RCC 7860 (cell line): ENCODE measurements at places on chromosomes 11 and 22.

DNA sequence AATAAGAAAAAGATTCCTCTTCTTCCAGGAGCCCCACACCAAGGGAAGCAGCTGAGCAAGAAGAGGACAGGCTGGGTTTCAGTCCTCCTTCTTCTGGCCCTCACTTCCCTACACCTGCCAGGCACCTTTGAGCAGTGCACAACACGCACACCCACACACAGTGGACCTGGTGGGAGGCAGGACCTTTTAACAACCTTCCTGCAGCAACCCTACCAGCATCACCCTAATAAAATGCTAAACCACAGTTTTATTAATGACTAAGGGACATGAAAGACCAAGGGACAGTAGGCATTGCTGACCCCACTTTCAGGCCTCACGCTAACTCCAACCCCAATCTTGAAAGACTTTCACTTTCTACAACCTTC, 12.2 kb downstream of the ARAP1 start:
- no peak for DNase-seq

- DNase-seq, result no peak
Measured at GRCh38 chr11:67302571-67303131, 679 bp upstream of the SSH3 start.

GRCh38 chr22:32810555-32811133, 9.1 kb downstream of the TIMP3 start:
- DNase-seq, result no peak

GRCh38 chr11:120912504-120912903, 111.4 kb upstream of the TBCEL start:
- peak; percentile 9 for DNase-seq

GRCh38 chr11:72413914-72414628, 20.3 kb downstream of the CLPB start:
- DNase-seq, result peak; percentile 63

GRCh38 chr22:48851933-48852549, 975.6 kb downstream of the BRD1 start:
- DNase-seq, result no peak

DNA sequence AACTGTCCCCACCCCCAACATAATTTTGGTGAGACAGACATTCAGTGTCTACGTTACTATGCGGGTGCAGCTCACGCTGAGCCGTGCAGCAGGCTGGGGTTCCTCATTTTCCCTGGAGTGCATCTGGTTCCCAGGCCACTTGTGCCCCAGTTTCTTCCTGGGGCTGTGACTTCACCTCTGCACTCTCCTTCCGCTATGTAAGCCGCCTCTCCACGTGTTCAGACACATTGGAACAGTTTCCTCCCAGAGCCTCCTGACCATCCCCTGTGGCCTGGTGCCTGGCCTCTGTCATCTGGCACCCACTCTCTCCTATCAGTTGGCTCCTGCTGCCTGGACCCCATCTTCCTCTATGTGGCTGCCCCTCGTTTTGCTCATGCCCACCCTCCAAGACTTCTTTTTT, 46.2 kb upstream of the A4GALT start:
- DNase-seq, result no peak

GRCh38 chr11:848380-848931, 5.8 kb downstream of the TSPAN4 start:
- no peak for DNase-seq

- DNase-seq, result no peak
Measured at GRCh38 chr22:43077121-43077877, 11.9 kb downstream of the TTLL1 start.

DNA sequence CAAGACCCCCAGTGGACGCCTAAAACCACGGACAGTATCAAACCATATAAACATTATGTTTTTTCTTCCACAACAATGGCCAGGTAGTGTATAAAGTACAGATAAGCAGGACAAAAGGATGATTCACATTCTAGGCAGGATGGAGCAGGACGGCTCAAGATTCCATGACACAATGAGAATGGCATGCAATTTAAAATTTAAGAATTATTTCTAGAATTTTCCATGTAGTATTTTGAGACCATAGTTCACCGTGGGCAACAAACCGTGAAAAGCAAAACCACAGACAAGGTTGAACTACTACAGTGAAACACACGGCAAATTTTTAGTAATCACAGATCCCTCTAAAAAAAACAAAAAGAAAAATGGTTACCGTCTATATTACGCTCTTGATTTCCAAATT, 7.5 kb downstream of the NARS2 start:
- peak; percentile 87 for DNase-seq

DNA sequence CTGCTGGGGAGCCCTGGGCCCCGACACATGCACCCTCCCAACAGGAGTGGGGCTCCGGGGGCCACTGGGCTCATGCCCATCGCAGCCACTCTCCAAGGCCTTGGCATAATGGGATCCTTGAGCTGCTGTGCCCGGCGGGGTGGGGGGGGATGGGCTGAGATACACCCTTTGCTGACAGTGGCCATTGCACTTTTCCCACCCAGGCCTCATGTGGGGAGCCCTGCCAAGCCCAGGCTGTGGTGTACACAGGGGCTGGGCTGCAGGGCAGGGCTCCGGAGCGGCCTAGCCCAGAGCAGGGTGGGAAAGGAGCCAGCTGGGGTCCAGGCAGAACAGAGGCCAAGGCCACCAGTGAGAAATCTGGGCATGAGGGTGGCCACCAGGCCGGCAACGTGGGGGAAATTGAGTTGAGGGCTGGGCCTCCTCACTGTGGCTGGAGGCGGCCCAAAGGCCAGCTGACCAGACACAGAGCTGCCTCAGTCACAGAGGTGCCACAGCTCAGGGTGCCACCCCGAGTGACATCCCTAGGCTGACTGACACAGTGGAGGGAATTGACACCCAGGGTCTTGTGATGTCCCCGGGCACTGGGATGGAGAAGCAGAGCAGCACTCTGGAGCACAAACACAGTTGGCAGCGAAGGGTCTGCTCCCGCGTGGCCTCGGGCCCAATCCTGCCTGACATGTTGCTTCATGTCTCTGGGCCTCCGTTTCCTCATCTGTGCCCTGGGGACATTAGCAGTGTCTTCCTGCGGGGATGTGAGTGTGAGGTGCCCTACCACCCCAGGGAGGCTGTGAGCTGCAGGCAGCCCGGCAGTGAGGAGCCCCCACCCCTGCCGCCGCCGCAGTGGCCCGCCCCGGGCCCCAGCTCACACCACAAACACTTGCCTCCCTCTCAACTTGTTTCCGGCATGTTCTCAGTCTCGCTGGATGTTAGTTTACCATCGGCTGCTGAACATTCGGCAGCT, 30.4 kb downstream of the RTN4R start:
- DNase-seq, result no peak
